CD4-positive, alpha-beta T cell treated with Interleukin-2 at 100 ng/mL for 4 hours (primary cell): ENCODE measurements at places on chromosomes 5 and 9.
A peak's percentile ranks its signal among the peaks of the same experiment; 100 is the strongest.

DNA sequence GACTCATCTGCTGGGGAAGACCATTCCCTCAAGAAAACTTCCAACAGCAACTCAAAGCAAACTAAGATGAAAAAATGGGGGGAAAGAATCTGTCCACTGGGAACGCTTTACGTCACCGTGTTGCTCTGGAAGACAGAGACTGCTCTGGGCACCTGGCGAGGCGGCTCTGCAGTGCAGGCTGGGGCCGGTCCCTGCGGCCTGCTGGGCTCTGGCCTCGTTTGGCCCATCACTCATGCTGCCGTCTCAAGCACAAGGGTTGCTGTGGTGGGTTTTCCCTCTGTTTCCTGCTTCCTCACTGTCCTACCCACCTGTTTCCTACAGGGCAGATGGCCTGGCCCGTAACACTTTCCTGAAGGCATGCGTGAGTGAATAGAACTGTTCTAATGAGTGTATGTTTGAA, 92.9 kb upstream of the OTULINL start:
- no peak for DNase-seq

GRCh38 chr5:156208271-156208670, 118.7 kb upstream of the SGCD start:
- no peak for DNase-seq

GRCh38 chr5:145854651-145855258, 18.1 kb downstream of the GRXCR2 start:
- DNase-seq = no peak

GRCh38 chr9:2872931-2873323, 29.0 kb upstream of the PUM3 start:
- DNase-seq = peak; percentile 15

- DNase-seq = no peak
These were observed 312.8 kb downstream of the ARHGAP26 start for GRCh38 chr5:143083006-143083405.

DNA sequence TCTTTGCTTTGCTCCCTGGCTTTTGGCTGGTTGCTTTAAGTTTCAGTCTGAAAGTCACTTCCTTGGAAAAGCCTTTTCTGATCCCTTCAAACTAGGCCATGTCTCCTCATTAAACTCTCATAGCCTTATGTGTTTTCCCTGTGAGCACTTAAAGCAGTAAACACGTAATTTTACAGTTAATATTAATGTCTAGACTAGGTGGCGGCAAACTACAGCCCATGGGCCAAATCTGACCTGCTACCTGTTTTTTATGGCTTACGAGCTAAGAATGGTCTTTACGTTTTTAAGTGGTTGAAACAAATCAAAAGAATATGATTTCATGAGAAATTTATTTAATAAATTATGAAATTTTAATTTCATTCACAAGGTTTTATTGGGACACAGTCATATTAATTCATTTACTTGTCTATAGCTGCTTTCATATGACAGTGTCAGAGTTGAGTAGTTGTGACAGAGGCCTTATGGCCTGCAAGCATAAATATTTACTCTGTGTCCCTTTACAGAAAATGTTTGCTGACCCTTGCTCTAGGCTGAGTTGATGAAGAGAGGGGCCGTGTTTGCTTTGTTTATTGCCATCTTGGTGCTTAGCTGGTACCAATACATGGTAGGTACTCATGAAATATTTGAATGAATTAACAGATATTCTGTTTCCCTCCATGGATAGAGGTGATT, 7.4 kb downstream of the SLC44A1 start:
- DNase-seq = no peak

- peak; percentile 48 for DNase-seq
These were observed 20.7 kb downstream of the NLN start for GRCh38 chr5:65742565-65743231.

GRCh38 chr5:6302075-6302474, 76.3 kb downstream of the MED10 start:
- DNase-seq = no peak

- no peak for DNase-seq
These were observed 25.2 kb downstream of the NKD2 start for GRCh38 chr5:1033606-1034420.

DNA sequence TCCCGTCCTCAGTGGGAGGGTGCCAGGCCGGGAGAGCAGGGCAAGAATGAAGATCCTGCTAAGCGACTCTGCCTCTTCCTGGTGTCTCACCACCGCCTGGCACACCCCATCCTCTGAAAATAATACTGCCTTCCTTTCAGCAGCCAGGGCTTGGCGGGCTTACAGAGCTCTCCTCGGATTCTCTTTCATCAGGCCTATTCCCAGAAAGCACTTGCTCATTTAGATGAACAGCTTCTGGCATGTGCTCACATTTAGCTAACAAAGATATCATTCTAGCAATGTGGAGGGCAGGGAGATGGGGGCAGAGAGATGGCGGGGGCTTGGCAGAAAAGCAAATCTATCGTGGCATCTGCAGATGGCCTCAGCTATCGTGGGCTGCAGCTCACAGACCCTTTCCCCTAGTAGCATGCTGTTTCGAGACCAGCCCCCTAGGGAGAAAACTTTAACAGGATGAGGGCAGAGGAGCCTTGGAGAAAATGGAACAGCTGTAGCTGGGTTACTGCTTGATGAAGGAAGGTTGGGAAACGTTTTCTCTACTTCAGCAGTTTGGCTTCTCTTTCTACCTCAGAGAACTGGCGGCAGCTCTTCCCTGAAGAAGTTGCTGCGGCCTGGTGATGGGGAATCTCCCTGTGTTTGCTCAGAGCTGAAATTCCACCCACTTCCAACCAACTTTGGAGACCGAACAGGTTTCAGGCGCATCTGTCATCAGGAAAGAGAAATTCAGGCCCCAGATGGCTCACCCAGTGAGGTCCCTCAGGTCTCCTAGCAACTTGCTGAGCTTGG, 102.1 kb downstream of the TMEM174 start:
- DNase-seq = no peak

DNA sequence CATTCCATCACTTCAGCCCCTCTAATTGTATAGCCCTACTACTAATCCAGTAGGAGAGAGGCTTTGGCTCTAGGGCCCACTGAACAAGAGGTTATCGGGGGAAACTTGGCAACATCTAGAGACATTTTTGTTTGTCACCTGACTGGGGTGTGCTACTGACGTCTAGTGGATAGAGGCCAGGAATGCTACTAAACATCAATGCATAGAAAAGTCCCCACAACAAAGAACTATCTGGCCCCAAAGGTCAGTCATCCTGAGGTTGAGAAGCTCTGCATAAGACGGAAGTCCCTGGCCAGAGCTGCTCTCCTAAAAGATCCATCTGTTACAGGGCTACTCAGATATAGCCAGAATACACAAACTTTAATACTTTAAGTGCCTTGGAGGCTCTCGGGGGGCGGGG, 570.6 kb upstream of the KLF4 start:
- no peak for DNase-seq

- DNase-seq = no peak
These were observed 3.3 kb upstream of the SLC6A19 start for GRCh38 chr5:1197876-1198666.

DNA sequence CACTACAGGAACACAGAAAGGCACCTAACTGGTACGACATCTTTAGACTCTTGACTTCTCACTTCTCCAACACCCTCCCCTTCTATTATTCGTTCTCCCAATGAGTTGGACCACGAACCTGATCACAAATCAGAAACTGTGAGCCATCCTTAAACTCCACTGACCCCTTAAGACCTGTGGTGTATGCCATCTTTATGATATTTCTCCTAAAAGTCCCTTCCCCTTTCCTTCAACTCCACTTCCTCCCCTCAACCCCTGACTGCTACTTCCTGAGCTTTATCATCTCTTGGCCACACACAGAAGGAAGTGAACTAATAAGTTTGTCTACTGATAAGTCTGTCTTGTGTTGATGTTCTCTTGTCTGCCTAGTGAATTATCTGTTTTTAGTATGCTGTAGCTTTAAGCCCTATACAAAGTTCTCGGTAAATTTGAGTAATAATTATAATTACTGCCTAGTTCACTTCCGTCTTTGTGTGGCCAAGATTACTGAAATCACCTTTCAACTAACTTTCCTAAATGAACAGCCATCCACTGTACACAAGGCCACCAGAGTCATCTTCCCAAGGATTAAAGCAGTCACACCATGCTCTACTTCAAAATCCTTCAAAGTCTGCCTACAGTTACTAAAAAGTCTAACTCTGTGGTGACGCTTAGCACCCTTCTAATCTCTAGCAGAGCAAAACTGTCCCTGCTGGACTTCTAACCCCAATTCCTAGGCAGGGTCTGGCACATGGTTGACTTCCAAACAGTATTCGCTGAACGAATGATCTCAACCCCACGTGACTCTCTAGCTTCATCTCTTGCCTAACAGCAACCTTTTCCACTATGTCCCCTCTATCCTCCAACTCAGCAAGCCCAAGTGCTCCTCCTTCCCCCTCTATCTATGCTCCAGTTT, 23.2 kb downstream of the ELOVL7 start:
- DNase-seq = no peak

- no peak for DNase-seq
These were observed 138.0 kb downstream of the NUDT12 start for GRCh38 chr5:103424453-103425205.

- DNase-seq = no peak
These were observed 238.4 kb downstream of the ARRDC3 start for GRCh38 chr5:91144491-91145332.

DNA sequence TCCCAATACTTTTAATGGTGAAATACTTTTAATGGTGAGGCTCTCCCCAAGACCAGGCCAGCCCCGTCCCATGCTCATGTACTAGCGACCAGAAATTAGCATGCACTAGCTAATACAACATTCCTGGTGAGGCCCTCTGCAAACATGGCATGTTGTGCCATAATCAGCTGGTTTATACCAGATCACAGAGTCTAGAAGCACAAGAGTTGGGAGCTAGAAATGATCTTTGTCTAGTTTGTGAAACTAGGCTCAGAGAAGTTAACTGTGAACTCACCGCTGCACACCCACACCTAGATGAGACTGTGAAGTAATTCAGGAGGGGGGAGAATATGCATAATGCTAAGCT, 37.4 kb downstream of the MTMR12 start:
- no peak for DNase-seq
